ENCODE measurements at places on chromosomes 12 and 14.

DNA sequence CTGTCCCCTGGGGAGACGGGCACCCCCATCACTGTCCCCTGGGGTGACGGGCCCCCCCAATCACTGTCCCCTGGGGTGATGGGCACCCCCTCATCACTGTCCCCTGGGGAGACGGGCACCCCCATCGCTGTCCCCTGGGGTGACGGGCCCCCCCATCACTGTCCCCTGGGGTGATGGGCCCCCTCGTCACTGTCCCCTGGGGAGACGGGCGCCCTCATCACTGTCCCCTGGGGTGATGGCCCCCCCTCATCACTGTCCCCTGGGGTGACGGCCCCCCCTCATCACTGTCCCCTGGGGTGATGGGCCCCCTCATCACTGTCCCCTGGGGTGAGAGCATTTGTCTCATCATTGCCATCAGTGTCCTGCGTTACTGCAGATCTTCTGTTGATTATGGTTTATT lies 38.6 kb downstream of the PACS2 start:
- DNase-seq: no peak

DNA sequence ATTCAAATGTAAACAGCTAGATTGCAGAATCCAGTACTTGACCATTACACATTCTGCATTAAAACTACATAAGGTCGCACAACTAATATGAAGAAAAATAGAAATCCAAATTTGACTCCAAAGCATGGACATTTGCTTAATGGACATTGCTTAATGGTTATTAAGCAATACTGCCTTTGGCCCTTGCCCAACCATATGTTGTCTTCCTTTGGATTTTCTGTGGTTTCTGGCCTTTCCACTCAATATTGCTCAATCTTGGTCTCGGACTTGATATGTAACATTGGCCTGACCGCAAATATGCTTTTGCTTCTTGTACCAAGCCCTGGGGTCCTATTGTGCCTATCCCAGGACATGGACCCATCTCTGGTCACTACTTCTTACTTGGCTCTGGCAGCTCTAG lies 67.2 kb downstream of the PTPRR start:
- DNase-seq: no peak

DNA sequence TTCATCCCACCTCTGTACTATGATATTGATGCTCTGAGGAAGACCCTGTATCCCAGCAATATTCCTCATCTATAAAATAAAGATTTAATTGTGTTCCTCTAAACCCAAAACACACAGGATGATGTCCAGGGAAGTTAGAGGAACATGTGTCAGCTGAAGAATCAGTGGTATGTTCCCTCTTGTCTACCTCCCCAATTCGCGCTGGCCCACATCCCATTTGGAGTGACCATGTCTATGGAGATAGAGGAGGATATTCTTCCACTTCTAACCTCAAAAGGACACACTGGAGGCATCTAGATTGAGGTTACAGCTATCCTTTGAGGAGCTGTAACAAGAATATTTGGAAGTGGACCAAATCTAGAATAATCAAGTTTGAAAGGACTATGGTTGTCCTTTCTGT lies 1.3 kb upstream of the APOLD1 start:
- DNase-seq: no peak

GRCh38 chr14:61177279-61178225 lies 103.6 kb downstream of the TMEM30B start:
- DNase-seq: no peak

GRCh38 chr14:60845523-60845922 lies 111.0 kb downstream of the MNAT1 start:
- no peak for DNase-seq

DNA sequence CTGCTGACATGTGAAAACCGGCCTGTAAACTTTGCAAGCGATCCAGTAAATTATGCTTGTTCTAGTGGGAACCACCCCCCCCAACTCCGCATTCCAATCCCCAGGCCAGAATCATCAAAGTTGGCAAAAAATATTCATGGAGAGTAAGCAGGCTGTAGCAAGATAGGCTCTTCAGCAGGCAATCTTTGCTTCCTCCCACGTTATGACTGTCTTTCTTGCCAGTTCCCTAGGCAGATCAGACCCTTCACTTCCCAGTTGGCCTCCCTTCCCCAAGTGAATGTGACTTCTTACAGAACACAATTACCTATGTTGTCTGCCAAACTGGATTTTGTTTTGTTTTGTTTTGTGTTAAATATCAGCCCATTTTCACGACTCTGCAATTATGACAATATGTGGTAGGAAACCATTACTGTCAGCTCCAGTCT lies 1.2 kb upstream of the PTGER2 start:
- no peak for DNase-seq

DNA sequence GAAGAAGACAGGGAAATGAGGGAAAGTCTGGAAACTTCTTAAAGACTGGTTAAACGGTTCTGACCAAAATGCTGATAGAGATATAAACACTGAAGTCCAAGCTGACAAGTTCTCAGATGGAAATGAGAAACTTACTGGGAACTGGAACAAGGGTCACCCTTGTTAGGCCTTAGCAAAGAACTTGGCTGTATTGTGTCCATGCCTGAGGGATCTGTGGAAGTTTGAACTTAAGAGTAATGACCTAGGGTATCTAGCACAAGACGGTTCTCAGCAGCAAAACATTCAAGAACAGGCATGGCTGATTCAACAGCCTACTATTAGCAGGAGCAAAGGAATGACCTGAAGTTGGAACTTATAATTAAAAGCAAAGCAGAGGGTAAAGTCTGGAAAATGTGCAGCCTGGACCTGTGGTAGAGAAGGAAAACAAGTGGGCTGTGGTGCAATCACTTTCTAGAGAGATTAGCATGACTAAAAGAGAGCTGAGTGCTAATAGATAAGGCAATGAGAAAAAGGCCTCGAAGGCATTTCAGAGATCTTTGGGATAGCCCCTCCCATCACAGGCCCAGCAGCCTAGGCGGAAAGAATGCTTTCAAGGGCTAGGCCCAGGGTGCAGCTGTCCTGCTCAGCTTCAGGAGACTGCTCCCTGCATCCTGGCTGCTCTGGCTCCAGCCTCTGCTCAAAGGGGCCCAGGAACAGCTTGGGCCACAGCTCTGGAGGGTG lies 60.3 kb downstream of the ATP2B1 start:
- no peak for DNase-seq

GRCh38 chr12:5487948-5488625 lies 56.2 kb downstream of the NTF3 start:
- no peak for DNase-seq

GRCh38 chr12:19093218-19093617 lies 36.3 kb upstream of the PLEKHA5 start:
- DNase-seq: no peak

DNA sequence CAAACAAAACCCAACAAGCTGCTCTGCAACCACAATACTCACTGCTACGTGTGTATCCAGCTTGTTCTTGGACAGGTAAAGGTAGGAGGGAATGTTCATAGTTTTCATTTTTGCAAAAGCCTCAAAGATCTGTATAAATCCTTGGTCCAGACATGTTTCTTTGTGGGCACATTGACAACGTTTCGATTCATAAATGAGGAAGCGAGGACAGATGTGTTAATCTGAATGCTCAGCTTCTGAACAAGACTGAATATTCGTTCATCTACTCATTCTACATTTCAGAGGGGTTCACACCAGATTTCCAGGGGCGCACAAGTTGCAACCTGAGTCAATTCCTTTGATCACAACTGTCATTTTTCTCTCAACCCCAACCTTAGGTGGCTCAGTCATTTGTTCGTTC lies 134.4 kb downstream of the LLPH start:
- DNase-seq: no peak

DNA sequence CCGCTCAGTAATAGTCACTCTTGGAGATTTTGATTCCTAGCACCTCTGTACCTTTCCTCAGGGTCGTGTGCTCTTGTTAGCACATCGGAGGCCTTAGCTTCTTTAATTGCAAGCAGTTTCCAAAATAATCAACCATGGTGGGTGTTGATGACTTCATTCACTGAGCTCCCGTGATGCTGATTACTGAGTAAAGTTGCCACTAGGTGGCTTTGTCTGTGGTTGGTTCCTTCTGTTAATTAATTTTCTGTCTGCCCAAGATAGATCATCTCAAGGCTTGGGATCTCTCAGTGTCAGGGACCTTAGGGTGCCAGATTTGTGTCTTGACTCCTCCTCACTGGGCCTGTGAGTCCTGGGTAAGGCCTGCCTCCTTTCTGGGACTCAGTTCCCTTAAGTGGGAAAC lies 54.3 kb downstream of the PTPN11 start:
- no peak for DNase-seq

GRCh38 chr12:3995306-3995705 lies 122.1 kb upstream of the PARP11 start:
- DNase-seq: no peak

DNA sequence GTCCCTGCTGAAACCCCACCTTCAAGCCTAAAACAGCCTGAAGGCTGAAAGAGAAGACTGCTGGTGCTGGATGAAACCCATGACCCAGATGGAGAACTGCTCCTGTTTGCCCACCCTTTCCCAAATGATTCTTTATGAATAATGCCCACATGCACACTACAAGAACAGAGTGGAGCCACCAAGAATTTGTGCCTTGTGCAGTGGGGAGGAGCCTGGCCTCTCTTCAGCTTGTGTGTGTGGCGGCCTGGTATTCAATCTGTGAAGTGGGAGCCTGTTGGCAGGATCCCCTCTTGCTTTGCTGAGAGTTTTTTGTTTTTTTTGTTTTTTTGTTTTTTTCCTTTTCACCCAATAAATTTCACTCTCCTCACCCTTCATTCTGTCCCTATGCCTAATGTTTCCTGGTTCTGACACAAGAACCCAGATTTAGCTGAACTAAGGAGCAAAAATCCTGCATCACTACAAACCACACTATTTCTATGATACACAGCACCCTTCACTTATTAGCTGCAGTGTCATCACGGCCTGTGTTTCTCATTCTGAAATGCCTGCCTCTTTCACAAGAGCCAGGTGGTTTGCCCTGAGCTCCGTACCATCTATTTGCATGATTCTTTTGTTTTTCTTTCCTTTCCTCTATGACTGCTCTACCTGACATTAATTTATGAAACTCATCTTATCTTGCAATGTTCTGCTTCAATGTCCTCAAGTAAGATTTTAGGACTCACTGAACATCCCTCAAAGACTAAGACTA lies 585.5 kb upstream of the ATXN7L3B start:
- DNase-seq: no peak

DNA sequence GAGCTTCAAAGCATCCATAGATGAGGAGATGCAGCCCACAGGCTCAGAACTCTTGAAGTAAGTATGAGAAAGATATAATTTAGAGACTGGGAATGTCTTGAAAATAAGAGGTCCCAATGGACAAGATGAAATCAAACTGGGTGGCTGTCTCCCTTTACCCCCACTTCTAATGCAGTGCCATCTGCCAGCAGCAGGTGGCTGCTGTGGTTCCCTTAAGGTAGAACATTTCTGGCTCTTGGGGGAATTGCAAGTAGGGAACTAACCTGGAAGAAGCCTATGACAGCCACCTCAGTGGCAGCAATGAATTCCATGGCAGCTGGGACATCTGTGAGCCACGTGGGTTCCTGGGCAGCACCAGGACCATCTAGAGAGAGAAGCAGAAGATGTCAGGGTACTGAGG lies 648 bp downstream of the ERP27 start:
- DNase-seq: no peak

- no peak for DNase-seq
Measured at GRCh38 chr12:106724116-106724515, 50.4 kb upstream of the RIC8B start.

- peak; percentile 81 for DNase-seq
Measured at GRCh38 chr14:42214981-42215491, 608.4 kb downstream of the LRFN5 start.

GRCh38 chr12:110304061-110304551 lies 23.1 kb downstream of the ATP2A2 start:
- no peak for DNase-seq

- no peak for DNase-seq
Measured at GRCh38 chr12:30012816-30013450, 229.2 kb upstream of the TMTC1 start.

DNA sequence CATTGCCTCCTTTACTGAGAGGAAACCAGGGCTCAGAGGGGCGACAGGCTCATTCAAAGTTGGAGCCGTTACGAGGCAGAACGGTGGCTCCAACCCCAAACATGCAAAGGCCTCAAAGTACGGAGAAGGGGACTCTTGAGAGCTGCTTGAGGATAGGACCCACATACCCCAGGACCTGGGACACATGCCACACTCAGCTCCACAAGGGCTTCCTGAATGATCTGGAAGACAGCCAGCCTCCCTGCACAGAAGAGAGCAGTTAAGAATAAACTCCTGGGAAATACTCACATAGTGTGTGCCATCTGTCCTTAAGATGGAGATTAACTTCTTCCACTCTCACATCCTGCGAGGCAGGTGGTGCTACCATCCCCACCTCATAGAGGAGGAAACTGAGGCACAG lies 26.6 kb upstream of the NXPH4 start:
- no peak for DNase-seq

- no peak for DNase-seq
Measured at GRCh38 chr12:106080791-106081170, 58.0 kb downstream of the NUAK1 start.

- DNase-seq: peak; percentile 31
Measured at GRCh38 chr14:29442696-29443095, 485.0 kb downstream of the PRKD1 start.

GRCh38 chr14:92577321-92577742 lies 63.8 kb downstream of the RIN3 start:
- DNase-seq: no peak

DNA sequence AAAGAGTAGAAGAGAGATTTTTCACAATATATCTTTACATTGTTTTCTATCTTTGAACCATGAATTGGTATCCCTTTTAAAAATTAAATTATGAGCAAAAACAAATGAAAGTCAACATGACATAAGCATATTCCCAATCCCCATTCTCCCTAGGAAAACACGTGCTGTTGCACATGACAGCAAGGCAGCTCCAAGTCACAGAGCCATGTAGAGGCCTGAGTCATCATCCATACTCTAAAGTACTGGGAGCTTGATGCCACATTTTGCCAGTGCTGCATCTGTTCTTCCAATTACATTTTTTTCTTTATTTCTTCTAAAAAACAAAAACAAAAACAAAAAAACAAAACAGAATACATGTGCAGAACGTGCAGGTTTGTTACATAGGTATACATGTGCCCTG lies 115.2 kb downstream of the ITPR2 start:
- DNase-seq: no peak

GRCh38 chr14:61372842-61373555 lies 51.6 kb downstream of the PRKCH start:
- DNase-seq: no peak

DNA sequence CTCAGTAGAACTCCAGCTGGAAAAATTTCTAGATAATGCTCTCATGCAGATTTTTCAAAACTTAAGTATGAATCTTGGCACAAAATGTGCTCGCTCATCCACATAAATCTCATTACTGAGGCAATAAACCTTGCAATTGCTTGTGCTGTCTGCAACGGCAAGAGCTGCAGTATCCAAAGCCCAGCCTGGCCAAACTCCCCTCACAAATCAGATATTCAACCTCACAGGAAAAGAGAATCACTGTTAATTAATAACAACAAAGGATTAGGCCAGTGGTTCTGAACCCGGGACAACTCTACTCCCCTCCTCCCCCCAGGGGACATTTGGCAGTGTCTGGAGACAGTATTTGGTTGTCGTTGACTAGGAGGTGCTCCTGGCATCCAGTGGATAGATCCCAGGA lies 19.2 kb upstream of the CORO1C start:
- no peak for DNase-seq

- no peak for DNase-seq
Measured at GRCh38 chr14:62158779-62159178, 396.6 kb downstream of the SNAPC1 start.

Measured in kidney epithelial cell (primary cell).